ENCODE measurements at places on chromosomes 1 and 21.

DNA sequence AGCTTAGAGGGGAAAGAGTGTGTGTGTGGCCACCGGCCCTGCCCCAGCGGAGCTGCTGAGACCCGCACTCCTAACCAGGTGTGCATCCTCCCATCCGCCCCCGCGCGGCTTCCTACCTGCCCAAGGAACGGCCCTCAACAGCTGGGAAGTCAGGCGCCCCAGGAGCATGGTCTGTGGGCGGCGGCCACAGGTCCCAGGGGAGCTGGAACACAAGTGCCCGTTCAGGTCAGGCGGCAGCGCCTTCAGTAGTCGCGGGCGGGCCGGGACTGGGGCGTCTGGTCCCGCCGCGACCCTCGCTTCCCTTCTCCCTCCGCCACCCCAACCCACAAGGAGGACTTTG, 448 bp downstream of the AURKAIP1 start:
- no peak for DNase-seq

DNA sequence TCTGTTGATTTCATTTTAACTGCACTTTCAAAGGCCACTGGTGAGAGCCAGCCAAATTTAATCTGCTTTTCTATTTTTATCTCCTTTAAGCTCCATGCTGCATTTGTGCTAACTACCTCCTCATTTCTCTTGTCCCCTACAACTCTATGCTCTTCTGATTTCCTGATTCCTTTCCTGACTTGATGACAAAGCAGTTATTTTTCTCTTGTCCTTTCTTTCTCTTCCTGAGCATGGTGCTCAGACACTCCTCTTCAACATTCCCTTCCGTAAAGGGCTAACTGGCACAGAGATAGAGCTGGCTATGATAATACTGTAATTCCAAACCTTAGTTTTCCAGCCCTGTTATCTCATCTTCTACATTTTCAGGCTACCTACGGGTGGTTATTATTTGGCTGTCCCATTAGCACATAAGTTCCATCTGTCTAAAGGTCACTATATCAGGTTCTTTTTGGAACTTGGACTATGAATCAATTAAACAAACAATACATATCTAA, 6.8 kb upstream of the BCAS2 start:
- no peak for DNase-seq

- DNase-seq, result no peak
Measured at GRCh38 chr1:38662126-38662525, 197.4 kb downstream of the RRAGC start.

DNA sequence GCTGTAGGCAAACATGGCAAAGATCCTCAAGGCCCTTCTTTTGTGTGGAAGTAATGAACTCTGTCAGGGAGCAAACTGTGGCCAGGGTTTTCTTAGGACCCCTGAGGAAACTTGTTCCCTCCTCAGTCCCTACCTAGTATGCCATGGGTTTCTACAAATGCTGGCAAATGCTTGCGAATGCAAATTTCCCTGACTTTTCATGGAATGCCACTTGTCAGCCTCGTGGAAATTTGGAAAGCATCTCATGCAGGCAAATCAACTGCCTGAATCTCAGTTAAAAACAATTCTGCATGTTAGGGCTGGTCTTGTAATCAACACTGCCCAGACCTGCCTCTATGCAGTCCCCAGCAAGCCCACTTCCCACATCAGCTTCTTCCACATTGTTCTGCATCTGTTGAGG, 334.9 kb upstream of the AJAP1 start:
- no peak for DNase-seq

- peak; percentile 41 for DNase-seq
Measured at GRCh38 chr1:204975568-204976235, 67.3 kb upstream of the CNTN2 start.

DNA sequence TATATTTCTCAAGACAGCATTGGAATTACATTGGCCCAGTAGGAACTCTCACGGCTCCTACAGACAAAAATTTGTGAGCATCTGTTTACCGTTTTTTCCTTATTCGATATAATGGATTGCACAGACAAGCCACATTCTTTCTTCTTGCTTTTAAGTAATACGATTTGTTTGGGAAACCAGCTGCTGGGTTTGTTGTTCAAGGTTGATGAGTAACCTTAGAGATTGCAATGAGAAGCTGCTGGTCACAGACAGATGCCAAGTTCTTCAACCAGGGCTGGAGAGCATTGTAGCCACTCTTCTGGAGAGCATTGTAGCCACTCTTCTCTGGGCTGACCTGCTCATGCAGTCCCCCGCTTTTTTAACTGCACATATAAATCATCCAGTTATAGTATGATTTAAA, 1.4 kb upstream of the MIA3 start:
- no peak for DNase-seq

DNA sequence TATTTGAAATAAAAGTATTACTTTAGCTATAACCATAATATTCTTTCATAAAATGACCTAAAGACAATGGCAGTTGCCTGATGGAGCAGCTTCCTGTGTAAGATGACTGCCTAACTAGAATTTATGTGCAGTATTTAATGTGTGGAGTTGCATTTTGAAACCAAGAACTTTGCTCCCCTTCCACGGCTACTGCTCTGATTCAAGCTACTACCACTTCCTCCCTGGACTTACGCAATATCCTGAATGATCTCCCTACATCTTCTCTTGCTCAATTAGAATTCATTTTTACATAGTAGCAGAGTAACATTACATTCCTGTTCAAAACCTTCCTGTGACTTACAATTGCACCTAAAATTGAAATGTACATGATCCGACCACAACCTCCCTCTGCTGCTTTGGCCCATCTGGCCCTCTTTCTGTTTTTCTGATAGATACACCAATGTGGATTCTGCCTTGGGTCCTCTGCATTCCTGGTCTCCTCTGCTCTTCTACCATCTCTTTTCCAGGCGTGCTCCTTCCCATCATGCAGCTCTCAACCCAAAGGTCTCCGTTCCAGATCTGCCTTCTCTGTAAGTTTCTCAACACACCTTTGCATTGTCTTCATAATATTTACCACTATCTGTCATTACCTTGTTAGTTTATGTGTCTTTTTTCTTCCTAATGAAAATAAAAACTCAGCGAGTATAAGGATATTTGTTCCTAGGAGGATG, 47.4 kb upstream of the USP25 start:
- DNase-seq, result no peak

DNA sequence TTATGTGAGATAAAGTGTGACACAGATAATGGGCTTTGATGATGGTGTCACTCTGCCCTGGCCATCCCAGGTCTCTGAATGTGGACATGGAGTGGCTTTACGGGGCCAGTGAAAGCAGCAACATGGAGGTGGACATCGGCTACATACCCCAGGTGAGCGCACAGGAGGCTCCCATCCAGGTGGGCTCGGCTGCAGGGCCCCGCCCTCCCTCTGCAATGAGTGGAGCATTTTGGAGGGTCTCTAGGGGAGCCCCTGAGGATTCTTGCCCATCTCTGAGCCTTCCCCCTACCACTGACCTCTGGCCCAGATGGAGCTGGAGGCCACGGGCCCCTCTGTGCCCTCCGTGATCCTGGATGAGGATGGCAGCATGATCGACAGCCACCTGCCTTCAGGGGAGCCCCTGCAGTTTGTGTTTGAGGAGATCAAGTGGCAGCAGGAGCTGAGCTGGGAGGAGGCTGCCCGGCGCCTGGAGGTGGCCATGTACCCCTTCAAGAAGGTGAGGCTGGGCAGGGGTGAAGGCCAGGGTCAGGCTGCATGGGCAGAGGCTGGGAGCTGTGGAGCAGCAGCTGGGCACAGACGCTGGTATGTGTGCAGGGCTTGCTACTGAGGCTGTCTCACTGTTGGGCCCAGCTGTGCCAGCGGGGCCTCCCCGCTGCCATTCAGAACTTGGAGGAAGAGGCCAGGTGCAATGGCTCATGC, 8.2 kb upstream of the MTFR1L start:
- no peak for DNase-seq
